ENCODE measurements at places on chromosomes 2 and 18. TPM values are rescaled to one million over a fixed set of nuclear protein-coding genes. Genes with fewer than 3 reads are reported as not detected.

Gene KLHL14
- total RNA-seq: 0.11 TPM

Gene CCDC121
- 5.2 TPM for total RNA-seq

Gene FAM110C
- 6.4 TPM for total RNA-seq

Gene WNT6
- total RNA-seq: 118 TPM

Gene CYS1
- total RNA-seq: 1.4 TPM

Gene TTN
- total RNA-seq: 1.0 TPM

Gene C1GALT1C1L
- 0.38 TPM for total RNA-seq

Gene HOXD4
- 0.67 TPM for total RNA-seq

Gene REL
- 27.8 TPM for total RNA-seq

Gene C2orf15
- total RNA-seq: 7.8 TPM

Measured in mesothelial cell of epicardium (in vitro differentiated cells).